Right renal pelvis (tissue), 4 donors: ENCODE measurements at places on chromosomes 2 and 18.

- DNase-seq: no peak
Measured at GRCh38 chr2:173720306-173720705, 244.9 kb downstream of the SP3 start.

- no peak for DNase-seq
Measured at GRCh38 chr2:182705761-182706160, 10.3 kb upstream of the DNAJC10 start.

DNA sequence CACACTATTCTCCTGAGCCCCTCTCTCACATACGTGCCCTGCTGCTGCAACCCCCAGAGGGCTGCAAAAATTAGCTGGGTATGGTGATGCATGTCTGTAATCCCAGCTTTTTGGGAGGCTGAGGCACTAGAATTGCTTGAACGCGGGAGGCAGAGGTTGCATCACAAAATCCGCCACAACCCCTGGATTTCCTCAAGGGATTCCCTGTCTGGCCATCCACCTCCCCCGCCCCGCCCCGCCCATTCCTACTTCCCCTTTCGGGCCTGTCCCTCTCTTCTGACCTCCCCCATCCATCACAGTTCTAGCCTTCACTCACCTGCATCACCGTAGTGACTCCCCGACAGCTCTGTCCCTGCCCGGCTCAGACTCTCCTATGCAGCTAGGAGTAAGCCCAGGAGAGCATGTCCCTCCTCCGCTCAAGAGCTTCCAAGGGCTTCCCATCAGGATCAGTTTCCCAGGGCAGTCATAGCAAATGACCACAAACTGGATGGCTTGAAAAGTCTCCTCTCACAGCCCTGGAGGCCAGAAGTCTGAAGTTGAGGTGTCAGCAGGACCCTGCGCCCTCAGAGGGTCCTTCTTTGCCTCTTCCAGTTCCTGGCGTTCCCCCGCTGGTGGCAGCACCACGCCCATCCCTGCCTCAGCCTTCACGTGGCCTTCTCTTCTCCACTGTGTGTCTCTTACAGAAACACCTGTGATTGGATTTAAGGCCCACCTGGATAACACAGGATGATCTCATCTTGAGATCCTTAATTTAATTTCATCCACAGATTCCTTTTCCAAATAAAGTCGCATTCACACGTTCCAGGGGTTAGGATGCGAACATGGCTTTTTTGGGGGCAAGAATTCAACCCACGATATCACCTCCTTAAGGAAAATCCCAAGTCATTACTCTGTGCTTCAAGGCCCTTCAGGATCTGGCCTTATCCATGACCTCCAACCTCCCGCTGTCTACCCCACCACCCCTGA is 58.5 kb downstream of the HS1BP3 start:
- DNase-seq: no peak

DNA sequence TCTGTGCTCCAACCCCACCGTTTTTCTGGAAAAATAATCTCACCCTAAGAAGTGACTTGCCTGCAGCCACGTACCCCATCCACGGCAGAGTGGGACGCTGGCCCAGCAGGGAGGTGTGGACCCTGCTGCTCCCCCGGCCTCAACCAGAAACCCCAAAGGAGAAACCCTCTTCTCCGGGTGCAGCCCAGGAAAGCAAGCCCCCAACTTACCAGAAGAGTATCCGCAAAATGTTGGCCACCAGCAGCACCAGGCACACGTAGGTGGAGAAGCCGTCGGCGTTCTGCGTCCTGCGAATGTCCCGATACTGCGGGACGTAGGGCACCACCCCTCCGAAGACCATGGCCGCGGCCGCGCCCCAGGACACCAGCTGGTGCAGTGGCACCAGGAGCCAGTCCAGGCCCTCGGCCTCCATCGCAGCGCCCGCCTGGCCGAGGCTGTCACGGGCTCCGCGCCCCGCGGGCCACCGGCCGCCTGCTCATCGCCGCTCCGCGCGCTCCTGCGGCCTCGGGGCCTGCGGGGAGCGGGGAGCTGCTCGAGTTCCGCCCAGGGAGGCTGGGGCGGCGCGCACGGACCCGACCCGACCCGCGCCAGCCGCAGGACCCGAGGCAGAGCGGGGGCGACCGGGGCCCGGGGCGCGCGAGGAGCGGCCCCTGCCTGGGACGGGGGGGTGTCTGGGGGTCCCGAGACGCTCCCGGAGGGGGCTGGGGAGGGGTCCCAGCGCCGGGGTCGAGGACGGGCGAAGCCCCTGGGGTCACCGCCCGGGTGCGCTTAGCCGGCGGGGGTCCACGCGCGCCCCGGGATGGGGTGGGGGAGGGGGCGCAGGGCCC is 725 bp downstream of the SLC66A2 start:
- no peak for DNase-seq

DNA sequence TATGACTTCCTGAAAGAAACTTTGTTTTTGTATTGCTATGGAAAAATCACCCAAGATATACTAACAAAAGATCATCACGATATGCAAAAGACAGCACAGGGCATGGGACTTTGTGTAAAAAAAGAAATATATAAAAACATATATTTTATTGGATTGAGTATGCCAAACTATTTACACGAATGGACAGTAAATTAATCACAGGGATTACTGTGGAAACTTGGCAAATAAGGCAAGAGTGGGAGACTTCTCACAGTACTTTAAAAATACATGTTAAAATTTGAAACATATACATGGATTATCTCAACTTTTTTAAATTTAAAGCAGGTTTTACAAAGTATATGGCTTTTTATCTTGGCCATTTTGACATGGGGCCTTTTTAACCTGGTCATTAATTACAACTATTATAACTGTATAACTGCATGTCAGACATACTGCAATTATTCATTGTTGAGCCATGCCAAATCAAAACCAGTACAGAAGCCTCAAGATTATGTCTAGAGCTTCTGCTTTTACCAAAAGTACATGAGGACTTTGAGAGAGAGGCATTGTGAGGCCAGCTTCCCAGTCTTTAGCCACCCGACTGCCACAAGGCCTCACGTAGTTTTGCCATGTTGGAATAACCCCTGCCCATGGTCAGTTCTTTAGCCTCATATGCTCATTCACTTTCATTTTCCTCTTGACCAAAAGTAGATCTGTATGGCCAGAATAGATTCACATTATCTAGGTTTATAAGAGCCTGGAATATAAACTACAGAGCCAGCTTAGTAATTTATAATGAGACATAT is 419.8 kb downstream of the SETBP1 start:
- no peak for DNase-seq
